Neural crest cell (in vitro differentiated cells): ENCODE measurements at places on chromosomes 1 and 21.
A peak's percentile ranks its signal among the peaks of the same experiment; 100 is the strongest.

GRCh38 chr1:161378014-161378413 is 10.3 kb upstream of the CFAP126 start:
- DNase-seq: no peak

GRCh38 chr1:91585982-91586381 is 85.3 kb downstream of the CDC7 start:
- DNase-seq: no peak

DNA sequence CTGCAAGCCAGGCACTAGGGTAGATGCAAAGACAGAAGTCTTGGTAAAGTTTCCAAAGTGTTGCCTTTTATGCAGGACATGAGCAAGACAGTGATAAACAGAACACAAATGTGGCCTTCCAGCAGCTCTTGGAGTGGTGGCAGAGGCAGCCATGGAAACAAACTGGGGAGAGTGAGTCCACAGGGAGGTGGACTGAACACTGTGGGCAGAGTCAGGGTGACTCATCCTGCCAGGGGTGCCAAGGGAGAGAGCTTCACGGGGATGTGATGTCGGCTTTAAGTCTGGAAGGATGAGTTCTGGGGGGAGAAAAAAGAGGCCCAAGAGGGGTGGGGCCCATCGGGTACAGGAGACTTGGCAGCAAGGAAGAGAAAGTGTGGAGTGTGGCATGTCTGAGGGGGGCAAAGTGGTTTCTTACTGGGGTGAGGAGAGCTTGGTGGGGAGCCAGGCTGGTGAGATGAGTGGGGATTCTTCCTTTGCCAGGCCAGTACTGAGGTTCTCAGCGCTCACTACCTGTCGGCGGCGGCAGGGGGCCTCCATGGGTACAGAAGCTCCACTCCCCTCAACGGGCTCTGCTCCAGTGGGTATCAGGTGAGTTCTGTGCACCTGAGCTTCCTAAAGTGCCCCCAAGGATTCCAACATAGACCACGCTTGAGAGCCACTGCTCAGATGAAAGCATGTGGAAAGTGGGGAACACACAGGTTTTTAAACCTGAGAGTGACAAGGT is 41.8 kb downstream of the KIAA0040 start:
- no peak for DNase-seq

DNA sequence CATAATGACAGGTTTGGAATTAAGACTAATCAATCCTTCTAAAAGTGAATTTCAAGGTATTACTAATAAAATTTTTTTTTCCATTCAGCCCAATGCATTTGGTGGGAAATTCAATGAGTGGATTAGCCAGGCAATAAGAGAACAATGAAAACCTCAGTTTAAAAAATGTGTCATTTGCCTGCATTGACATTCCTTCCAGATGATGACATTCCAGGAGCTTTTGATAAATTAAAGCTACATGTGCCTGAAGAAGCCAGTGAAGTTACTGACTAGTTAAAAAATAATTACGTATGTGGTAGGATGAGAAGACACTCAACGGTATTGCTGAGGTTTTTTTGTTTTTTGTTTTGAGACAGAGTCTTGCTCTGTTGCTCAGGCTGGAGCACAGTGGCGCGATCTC is 37.9 kb upstream of the RC3H1 start:
- DNase-seq: no peak

- no peak for DNase-seq
These were observed 364.3 kb upstream of the PTBP2 start for GRCh38 chr1:96357141-96357765.

DNA sequence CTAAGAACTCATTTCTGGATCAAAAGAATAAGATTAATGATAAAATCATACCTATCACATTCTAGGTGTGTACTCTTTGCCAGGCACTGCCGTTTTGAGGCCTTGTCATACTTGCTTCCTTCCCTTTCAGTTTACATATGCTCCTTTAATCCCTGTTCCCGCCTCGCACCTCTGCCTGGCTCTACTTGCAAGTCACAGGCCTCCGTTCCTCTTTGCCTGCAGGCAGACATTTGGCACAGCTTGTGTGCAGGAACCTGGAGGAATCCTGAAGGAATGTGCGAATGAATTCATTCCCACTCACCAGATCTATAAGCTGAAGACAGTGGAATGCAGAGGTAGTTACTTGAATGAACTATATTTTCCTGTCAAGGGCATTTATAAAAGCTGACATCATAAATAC is 13.8 kb downstream of the WLS start:
- no peak for DNase-seq

DNA sequence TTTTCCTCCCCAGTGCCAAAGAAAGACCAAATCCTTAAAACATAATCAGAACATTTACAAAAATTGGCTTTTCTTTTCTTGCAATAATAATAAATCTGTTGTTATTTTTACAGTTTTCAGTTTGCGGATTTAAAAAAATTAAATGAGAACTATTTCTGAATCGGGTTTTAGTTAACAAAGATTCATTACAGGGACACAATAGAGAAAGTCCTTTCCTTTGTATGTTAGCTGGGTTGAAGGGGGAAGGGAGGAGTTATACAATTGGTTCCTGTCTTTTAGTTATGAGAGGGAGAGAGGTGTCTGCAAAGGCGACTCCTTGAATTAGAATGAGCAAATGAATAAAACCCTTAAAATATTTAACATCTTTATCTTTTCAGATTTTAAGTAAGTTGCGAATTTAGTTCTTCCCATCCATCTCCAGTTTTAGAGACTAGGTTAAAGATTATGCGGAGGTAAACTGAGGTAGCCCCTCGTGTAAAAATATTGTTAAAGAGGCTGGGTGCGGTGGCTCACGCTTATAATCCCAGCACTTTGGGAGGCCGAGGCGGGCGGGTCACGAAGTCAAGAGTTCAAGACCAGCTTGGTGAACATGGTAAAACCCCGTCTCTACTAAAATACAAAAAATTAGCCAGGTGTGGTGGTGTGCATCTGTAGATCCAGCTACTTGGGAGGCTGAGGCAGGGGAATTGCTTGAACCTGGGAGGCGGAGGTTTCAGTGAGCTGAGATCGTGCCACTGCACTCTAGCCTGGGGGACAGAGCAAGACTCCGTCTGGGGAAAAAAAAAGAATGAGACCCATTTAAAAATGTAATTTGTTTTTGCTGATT is 3.9 kb downstream of the SPEN start:
- DNase-seq: no peak

DNA sequence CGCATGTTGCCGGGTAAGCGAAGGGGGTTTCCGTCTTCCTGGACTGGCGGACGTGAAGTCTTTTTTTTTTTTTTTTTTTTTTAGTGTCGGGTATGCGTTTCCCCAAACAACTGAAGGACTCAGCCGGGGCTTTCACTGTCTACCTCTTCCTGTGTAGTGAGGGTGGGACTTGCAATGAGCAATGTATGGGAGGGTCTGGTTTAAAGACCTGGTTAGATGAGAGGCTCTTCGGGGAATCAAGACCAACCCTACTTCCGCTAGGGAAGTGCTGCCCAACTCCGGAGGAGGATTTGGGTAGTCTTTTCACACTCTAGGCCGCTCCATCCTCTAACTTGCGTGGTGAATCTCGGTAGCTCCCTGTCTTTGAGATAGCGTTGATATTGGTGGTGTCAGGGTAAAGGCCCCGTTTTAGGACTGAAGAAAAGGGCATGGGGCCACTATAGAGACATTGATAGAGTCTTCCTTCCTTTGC is 754 bp downstream of the PRRC2C start:
- no peak for DNase-seq

GRCh38 chr1:59502009-59502691 is 205.3 kb downstream of the FGGY start:
- DNase-seq: no peak

- DNase-seq: no peak
These were observed 20.1 kb downstream of the NADK start for GRCh38 chr1:1758059-1758621.

GRCh38 chr1:200035956-200036618 is 8.6 kb downstream of the NR5A2 start:
- DNase-seq: no peak

- no peak for DNase-seq
These were observed 187.9 kb downstream of the PATJ start for GRCh38 chr1:61930116-61930645.

DNA sequence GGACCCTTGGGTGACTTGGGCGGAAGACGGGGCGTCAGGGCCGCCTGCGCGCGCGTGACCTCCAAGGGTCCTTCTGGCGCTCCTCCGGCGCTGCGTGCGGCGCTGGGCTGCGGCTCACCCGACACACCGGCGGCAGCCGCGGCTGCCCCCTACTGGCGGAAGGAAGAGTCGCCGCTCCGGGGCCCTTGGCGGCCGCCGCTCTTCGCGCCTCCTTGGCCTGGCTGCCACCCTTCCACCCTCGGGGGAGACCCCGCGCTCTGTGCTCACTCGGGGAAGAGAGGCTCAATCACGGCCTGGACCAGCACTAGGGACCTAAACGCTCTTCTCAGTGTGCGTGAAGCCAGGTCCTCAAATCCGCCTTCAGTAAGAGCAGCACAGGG is 89.7 kb downstream of the DMRTA2 start:
- DNase-seq: peak; percentile 59

DNA sequence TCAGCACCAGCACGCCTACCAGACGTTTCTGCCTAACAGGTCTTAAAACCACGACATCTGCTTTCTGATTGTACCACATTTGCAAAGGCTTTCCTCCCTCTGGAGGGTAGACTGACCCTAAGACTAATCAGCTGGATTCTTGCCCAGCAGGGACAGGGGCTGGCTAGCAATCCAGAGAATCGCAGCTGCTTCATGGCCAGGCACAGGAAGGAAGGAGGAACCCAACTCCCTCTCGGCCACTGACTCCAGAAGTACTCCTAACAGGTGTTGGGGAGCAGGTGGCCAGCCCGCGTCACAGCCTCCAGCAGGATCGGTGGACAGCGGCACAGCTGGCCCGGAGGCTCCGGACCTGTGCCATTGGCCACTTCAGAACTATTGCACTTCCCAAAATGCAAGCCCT is 180.8 kb downstream of the NPHP4 start:
- no peak for DNase-seq

DNA sequence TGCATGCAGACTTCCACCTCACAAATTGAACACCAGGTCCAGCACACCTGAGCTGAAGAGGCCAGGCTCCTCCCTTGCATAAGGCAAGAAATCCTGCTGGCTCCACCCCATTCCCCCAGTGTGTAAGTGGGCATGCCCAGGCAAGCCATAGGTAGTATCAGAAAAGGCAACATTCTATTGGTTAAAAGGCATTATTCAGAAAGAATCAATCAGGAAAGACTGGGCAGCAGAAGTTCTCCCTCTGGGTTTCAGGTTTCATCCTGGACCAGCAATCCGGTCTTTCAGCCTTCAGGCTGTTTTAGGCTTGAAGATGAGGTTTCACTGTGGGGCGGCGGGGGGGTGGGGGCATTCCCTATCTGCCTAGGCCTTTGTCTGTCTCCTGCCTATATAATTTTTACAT is 42.0 kb upstream of the LHX8 start:
- DNase-seq: no peak

DNA sequence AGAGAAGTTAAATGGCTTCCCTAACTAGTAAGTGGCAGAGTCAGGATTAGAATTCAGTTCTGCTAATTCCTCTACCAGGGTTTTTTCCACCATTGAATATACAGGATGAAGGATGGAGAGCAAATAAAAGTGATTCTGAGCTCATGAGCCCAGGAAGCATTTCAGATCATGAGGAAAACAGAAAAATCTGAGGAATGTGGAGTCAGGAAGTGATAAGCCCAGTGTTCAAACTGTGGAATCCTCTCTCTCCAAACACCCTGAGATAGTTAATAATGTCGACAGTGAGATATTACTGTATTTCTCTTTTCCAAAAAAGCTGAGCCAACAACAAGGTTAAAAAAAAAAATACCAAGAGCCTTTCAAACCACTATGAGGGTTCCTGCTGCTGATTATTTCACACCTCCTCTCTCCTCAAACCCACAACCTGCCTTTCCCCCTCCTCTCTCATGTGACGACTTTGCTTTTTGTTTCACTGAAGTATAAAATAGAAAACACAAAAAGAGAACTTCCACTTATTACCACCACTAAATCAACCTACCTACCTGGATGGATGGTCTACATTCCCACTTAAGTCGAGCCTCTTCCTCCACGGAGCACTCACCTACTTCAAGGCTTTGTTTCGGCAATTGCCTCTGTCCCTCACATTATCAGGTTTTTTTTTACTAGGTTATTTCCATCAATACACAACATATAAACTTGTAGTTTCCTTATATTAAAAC is 8.9 kb downstream of the SLAMF1 start:
- DNase-seq: no peak

DNA sequence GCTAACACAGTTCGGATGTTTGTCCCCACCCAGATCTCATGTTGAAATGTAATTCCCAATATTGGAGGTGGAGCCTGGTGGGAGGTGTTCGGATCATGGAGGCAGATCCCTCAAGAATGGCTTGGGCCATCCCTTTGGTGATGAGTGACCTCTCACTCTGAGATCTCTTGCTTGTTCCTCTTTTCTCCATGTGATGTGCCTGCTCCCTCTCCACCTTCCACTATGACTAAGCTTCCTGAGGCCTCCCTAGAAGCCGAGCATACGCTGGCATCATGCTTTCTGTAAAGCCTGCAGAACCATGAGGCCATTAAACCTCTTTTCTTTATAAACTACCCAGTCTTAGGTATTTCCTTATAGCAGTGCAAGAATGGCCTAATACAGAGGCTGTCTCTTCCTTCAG is 8.1 kb upstream of the PLA2G5 start:
- DNase-seq: no peak

- DNase-seq: no peak
These were observed 83.1 kb downstream of the VWA5B1 start for GRCh38 chr1:20373764-20374163.

DNA sequence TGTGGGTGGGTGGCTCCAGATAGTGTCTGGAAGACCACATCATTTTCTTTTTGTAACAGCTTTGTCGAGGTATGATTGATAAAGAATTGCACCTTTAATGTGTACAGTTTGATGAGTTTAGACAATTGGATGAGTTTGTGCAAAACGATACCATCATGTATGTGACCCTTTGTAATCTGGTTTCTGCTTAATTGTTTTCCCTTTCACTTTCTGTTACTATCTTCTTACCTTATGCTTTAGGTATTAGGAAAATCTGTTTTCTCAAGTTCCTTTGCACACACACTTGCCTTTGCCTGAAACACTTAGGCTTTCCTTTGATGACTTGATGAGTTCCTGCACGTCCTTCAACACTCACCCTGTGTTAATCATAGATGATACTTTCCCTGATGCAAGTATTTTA is 6.8 kb downstream of the OR10Z1 start:
- no peak for DNase-seq

DNA sequence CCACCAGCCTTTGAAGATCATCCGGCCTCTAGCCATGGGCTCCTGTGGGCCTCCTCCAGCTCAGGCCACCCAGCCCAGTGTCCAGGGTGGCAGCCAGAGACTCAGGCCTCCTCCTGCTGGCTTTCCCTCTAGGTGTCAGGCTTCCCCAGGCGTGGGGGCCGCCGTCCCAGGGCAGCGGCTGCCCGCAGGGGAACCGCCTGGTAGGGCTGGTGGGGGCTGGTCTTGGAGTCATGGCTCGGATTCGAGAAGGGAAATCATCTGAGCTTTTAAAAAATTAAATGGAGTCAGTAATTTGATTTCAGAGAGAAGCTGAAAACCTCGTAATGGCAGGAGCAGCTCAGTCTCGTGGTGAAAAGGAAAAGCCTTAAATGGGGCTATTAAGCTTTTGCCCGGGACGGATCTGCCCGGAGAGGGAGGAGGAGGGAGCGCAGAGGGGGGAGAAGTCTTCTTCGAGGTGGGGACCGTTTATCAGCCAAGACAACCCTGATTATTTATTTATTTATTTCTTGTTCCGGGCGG is 66.4 kb upstream of the TARDBP start:
- DNase-seq: no peak
